ENCODE measurements at places on chromosomes 3 and 15. TPM values are rescaled to one million over a fixed set of nuclear protein-coding genes. Genes with fewer than 3 reads are reported as not detected.

DNA sequence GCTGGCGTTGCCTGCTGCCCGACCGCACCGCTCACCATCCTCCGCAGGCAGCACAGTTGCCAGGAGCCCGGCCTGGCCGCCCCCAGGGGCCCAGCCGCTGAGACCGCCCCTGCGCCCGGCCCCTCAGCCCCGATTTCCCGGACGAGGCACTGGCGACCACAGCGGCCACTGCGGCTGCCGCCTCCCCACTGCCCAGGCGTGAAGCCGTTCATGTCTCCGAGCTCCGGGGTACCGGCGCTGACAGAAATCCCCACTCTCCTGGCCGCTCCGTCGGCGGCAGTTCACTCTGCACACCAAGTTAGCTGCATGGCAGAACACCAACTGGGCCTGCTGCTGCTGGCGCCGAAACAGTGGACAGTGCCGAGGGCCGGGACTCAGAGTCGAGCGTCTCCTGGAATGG is 8.5 kb downstream of the SELENOT start:
- no peak for DNase-seq

The CLDN11 gene
- 21.1 TPM for total RNA-seq

The PCNP gene
- 52.2 TPM for total RNA-seq

- no peak for DNase-seq
Measured at GRCh38 chr15:67578020-67578600, 35.6 kb downstream of the MAP2K5 start.

The CLRN1 gene
- not detected for total RNA-seq

DNA sequence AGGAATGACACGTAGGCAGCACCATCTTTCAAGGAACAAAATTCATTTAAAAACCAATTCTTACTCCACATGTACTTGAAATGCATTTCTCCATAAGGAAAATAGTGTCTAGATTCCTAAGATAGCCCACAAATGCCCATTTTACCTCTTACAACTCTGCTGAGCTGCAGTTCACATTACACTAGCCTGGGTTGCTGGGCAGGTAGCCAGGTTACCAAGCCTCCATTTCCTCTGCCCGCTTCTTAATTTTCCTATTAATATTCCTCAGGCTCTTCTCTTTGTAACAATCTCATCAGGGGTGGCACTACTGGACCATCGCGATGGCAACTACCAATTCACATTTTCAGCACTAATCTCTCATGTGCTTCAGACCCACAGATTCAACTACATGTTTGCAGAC is 10.8 kb downstream of the ATP13A3 start:
- DNase-seq: no peak

DNA sequence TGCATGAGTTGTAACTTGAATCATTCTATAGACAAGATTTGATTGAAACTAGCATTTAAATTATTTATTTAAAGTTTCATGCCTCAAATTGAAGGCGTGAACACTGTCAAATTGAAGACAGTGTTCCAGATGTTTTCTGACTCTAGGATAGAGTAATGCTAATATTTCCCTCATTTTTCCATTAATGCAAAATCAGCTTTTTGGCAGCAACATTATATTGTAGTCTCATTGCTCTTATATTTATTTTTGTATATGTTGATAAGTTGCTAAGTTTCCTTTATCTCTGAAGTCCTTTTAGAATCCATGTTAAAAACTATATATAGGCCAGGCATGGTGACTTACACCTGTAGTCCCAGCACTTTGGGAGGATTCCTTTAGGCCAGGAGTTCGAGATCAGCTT is 4.8 kb downstream of the FANCI start:
- DNase-seq: no peak
